DMS153 (cell line): ENCODE measurements at places on chromosomes 12 and 14.

DNA sequence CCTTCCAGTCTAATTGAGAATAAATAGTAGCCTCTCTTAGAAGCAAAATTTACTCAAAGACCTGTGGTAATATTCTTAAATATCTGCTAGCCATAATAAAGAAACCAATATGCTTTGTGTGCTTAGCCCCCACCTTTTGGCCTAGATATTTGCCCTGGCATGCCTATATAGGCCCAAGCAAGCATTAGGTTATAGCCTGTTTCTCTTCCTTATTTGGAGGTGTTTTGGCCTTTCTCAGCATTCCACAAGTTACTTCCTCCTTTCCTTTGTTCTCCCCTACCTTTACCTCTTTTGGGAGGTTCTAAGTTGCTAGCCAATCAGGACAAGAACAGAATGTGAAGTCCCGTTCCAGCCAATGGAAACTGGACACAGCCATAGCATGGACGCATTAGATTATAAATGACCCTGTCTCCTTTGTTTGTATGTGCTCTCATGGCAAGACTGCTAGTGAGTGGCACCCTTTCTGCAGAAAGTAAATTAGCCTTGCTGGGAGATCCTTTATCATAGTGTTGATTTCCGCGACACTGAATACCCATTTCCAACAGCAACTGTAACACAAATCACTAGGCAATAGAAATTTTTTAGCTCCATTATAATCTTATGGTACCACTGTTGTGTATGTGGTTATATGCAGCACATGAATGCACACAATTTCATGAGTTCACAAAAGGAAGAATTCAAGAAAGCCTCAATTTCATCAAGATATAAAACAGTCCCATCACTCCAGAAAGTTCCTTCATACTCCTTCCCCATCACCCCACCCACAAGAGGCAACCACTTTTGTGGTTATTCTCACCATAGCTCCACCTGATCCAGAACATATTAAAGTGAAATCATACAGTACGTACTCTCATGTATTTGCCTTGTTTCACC, 37.6 kb downstream of the CEP83 start:
- DNase-seq: no peak

DNA sequence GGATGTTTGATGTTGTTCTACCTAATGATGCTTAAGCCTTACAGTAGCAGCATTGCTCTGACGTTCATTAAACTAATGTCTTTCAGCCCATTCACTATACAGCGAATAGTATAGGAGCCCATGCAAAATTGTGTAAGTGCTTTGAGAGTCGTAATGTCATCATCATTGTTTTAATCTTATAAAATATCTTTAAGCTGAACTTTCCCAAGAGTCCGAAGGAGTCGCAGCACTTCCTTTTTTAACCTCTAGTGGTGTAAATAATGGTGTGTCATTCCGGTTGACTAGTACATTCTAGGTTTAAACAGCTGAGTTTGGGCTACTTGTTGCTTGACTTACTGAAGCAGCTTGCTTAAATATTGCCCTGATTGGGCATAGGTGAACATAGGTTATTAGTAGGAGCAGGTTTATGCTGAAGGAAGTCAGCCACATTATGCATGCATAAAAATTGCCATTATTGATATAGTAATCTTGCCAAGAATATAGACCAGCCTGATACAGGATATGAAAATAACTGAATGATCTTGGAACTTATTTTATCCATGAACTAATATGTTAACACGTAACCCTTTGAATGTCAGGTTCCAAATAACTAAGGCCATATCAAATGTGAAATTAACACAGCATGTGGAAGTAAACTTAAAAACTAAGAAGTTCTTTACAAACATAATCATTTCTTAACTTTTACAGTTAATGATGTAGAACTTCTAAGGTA, 2.6 kb downstream of the WNK1 start:
- no peak for DNase-seq

DNA sequence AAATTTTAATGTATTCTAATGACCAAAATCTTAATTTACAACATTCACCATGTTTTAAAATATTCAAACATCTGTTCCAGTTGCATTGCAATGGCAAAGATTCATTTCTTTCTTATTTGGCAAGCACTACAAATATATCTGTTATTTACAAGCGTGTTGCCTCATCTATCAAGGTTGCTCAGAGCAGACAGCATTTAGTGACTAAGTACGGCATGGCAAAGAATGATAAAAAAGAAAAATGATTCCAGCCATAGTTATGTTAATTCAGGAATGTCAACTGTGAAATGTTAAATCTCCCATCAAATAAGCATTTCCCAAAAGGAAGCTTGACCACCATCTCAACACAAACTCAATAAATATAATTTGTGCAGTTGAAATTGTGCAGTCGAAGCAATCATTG, 312.1 kb downstream of the SEC23A start:
- DNase-seq: no peak

GRCh38 chr14:71550367-71550766, 381.9 kb upstream of the RGS6 start:
- no peak for DNase-seq

DNA sequence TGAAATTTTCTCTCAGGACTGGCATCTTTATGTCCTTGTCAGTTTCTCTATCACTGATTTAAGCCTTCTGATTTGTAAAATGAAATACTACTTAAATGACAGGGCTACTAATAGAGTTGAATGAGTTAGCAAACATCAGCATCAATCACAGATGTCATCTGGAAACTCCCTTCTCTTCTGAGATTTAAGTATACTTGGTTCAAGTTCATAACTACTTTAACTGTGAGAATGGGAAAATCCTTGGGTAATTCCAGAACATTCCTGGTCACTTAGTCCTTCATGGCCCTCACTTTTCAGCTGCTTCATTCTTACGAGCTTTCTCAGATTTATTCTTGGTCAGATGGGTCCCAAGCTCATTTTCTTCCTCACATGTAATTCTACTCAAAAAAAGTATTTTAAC, 1655.3 kb upstream of the FLRT2 start:
- no peak for DNase-seq

DNA sequence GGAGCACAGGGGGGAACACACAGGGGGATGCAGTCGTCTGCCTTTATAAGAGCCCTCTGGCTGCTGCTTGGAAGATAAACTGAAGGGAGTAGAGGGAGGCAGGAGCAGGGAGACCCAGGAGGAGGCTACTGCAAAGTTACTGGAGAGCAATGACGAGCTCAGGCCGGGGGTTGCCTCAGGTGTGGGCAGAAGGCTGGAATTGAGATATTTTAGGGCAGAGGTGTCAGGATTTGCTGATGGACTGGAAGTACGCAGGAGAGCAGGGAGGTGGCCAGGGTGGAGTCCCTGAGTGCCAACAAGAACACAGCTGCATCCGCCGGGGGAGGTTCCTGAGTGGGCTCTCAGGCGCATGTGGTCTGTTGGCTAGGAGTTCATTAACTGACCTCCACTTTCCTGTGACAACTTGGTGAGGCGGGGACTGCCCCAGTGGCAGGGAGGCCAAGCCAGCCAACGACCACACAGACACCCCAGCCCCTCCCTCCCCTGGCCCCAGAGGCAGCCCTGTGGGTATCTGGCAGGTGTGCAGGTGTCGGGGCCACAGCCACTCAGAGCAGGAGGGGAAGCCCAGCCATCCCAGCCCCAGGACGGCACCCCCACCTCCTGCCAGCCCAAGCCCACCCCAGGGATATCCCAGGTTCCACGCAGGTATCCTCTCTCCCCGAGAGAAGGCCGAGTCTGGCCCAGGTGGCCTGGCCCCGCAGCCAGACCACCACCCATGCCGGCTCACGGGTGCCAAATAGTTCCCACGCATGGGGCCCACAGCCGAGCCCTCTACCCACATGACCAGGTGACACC, 85.4 kb downstream of the NCOR2 start:
- DNase-seq: no peak

- DNase-seq: peak; percentile 18
Observed at GRCh38 chr12:92030618-92031017, 115.0 kb downstream of the BTG1 start.

GRCh38 chr14:94044476-94045091, 18.4 kb downstream of the OTUB2 start:
- no peak for DNase-seq

DNA sequence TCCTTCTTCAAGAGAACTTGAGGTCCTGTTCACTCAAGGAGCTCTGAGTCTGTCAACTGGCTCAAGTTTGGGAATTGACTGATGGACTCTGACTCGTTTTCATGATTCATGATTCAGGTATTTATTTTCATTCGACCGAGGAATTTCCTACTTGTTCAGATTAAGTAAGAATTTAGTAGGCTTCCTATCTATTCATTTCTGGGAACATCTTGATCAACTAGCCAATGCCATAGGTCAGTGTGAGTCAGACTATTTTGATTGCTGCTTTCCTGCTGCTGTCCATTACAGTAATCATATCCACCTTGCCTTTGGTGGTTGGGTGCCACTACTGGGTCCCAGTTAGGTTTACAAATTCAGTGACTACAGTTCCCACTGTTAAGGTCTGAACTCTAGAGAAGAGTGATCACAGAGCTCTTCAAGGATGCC, 6.1 kb downstream of the FAM186A start:
- DNase-seq: no peak

DNA sequence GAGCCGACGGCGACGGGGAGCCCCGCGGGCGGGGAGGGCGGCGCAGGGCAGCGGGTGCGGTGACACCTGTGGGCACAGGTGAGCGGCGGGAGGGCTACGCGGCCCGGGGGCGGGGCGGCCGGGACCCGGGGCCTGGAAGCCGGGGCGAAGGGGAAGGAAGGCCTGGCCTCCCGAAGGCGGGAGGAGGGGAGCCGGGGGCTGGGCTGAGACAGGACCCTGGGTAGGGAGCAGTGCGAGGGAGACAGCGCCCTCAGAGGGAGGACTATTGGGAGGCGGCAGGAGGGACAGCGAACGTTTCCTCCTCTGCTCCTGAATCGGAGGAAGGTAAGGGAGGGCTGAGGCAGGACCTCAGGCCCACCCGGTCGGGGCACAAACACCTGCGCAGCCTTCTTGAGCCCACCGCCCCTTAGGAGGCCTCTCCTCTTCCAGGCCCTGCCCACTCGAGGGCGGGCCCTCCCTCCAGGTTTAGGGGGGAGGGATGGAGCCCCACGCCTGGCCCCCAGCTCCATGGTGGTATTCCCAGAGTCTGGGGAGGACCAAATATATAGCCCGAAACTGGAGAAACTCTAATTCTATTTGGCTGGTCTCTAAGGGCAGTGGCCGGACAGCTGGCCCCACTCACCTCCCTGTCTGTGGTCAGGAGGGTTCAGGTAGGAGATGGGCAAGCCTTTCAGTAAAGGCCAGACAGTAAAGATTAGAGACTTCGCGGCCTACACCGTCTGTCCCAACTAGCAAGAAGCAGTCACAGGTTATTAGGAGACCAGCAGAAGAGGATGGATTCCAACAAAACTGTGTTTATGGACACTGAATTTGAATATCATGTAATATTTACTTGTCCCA, 509 bp downstream of the PLEKHG6 start:
- DNase-seq: no peak

DNA sequence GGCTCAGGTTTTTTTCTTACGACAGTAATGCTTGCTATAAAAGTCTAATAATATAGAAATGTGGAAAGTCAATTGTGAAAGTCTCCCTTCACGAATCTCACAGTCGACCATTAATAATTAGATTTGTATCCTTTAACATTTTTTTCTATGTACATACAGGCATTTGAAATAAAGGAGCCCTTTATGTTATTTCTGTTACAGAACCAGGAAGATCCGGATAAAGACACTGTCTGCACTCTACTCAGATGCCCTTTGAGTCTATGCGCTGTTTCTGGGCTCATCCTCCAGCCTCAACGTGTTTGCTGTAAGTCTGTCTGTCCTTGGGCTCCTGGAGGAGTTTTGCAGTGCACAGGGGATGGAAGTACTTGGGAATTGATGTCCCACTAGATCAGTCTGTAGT, 212.2 kb upstream of the ATP2B1 start:
- DNase-seq: no peak

DNA sequence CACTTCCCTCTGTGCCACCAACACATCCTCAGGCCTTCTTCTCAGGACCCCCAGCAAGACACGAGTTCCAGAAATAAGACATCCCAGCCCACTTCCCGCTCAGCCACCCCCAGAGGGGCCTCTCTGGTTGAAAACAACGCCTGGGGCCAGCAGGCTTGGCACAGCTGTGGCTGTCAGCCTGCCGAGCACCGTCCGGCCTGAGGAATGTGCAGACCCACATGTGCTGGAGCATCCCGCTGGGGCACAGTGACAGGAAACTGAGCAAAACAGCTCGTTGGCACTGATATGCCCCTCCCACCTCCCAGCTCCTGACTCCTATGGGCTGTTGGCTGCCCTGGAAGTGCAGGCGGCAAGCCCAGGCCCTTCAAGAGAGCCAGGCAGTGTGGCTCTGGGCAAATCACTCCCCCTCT, 1.4 kb downstream of the SYNE3 start:
- DNase-seq: peak; percentile 59

DNA sequence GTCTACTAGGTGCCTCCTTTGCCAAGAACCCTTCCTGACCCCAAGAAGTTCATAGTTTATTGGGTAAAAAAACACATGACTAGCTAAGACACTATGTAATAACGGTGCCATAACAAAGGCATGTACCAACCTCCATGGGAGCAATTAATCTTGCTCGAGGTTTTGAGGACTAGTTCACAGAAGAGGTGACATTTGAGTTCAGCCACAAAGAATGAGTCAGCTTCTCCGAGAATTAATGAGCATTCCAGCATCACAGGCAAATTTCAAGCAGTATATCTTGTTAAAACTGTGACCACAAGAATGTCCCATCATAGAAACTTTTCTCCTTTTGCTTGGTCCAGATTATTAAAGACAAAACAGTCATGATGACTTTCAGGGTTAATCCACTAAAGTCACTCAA, 113.0 kb upstream of the RAP1B start:
- no peak for DNase-seq

GRCh38 chr14:62123961-62124360, 361.7 kb downstream of the SNAPC1 start:
- DNase-seq: no peak

DNA sequence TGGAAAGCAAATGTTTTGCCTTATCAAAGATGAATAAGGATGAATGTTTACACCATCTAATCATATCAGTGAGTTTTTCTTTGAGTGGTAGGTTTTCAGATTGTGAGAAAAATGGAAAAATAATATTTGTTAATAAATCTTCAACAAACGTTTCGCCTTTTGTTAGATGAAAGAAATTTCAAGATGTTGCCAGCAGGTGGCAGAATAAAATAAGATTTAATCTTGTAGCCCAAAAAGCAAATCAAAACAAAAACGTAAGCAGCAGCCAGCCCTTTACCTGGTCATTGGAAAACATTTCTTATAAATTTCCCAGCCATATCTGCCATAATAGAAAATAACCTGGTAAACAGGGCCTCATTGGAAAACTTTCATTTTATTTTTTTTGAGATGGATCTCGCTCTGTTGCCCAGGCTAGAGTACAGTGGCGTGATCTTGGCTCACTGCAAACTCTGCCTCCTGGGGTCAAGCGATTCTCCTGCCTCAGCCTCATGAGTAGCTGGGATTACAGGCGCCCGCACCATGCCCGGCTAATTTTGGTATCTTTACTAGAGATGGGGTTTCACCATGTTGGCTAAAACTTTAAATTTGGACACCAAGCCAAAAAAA, 15.4 kb upstream of the TMEM120B start:
- DNase-seq: no peak

DNA sequence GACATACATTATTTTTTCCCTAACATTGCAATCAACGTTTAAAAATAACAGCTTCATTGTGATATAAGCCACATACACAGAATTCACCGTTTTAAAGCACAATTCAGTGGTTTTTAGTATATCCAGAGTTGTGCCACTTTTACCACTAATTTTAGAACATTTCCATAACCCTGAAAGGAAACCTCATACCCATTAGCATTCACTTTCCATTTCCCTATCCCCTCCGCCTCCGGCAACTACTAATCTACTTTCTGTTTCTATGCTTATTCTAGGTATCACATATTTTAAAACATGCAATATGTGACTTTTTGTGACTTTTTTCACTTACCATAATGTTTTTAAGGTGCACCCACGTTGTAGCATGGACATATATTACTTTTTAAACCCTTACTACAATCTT, 55.6 kb upstream of the ISM2 start:
- DNase-seq: no peak

- no peak for DNase-seq
Observed at GRCh38 chr12:100391856-100392255, 35.0 kb downstream of the SLC17A8 start.
